ENCODE measurements at places on chromosomes 7 and 10. TPM values are rescaled to one million over a fixed set of nuclear protein-coding genes. Genes with fewer than 3 reads are reported as not detected.

DNA sequence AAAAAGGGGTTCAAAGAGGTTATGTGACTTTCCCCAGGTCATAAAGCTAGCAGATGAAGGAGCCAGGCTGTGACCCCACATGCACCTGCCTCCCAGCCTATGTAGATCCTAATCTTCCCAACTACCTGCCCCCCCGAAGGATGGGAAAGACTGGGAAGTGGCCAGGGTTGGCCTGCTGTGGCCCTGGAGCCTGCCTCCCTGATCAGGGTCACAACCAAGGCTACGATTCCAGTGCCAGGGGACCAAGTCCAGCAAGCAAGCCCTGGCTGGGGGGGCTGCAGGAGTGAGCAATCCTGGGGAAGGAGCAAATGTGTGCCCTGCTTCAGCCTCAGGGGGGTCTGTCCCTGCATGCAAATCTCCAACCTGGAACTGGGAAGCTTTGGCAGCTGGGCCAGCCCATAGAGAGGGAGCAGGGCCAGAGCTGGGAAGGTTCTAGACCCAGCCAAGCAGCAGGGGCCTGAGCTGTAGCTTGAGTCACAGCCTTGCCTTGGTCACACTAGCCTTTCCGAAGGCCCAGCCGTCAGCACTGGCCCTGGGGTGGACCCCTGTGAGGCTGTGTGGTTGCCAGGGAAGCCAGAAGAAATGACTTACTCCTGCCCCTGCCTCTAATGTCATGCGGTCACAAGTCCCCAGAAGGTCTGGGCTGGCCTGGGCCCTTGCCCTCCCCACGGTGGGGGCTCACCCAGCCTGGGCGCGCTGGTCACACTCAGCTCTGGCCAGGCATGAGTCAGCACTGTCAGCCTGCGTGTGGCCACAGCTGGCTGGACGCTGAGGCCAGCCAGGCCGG is 96.4 kb upstream of the ZMIZ1 start:
- H3K4me3 ChIP-seq = no peak overlapping the region
- peak overlapping the region; percentile 75 for H3K27ac ChIP-seq
- no peaks in the 10 kb centered on the region for H3K36me3 ChIP-seq
- H3K4me1 ChIP-seq = peaks cover 6% of the 10 kb centered on the region
- no peaks in the 10 kb centered on the region for H3K27me3 ChIP-seq

GRCh38 chr10:78316451-78316931 is 282.8 kb downstream of the RPS24 start:
- no peak overlapping the region for H3K4me3 ChIP-seq
- H3K4me1 ChIP-seq = peaks cover 8% of the 10 kb centered on the region
- H3K36me3 ChIP-seq = no peaks in the 10 kb centered on the region
- DNase-seq = no peak
- H3K27me3 ChIP-seq = no peaks in the 10 kb centered on the region
- no peak overlapping the region for H3K27ac ChIP-seq

GRCh38 chr7:88101769-88102168 is 118.1 kb downstream of the SRI start:
- no peaks in the 10 kb centered on the region for H3K4me1 ChIP-seq
- no peaks in the 10 kb centered on the region for H3K36me3 ChIP-seq
- no peaks in the 10 kb centered on the region for H3K27me3 ChIP-seq
- H3K4me3 ChIP-seq = no peak overlapping the region
- DNase-seq = no peak
- H3K27ac ChIP-seq = no peak overlapping the region

The HYAL4 gene
- total RNA-seq = not detected

GRCh38 chr7:78605119-78605518 is 806.5 kb downstream of the PHTF2 start:
- H3K27me3 ChIP-seq = no peaks in the 10 kb centered on the region
- no peak overlapping the region for H3K27ac ChIP-seq
- no peaks in the 10 kb centered on the region for H3K36me3 ChIP-seq
- no peaks in the 10 kb centered on the region for H3K4me1 ChIP-seq
- H3K4me3 ChIP-seq = no peak overlapping the region

DNA sequence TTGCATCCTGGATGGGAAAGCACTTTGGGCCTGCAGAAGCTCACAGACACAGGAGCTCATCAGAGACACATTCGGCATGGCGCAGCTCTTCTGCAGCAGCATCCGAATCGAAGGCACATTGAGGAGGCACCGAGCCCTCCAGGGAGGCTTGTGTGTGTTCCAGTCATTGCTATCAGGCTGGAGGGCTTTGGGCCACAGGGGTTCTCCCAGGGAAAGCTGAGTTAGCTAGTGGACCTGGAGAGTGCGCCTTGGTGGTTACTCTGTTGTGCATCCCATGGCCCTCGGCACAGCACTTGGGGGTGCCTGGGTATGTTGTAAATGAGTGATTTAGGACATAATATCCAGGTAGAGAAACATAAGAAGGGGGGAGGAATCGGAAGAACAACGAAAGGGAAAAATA is 388.7 kb upstream of the RNF32 start:
- H3K4me1 ChIP-seq = no peaks in the 10 kb centered on the region
- no peaks in the 10 kb centered on the region for H3K36me3 ChIP-seq
- DNase-seq = no peak

The SLC26A5 gene
- total RNA-seq = not detected

Measured in CD8-positive, alpha-beta memory T cell (primary cell).